Renal cortex interstitium (tissue), 15 donors: ENCODE measurements at places on chromosomes 3 and 15.
A peak's percentile ranks its signal among the peaks of the same experiment; 100 is the strongest.

GRCh38 chr3:29481969-29482767, 201.3 kb downstream of the RBMS3 start:
- no peak for DNase-seq

DNA sequence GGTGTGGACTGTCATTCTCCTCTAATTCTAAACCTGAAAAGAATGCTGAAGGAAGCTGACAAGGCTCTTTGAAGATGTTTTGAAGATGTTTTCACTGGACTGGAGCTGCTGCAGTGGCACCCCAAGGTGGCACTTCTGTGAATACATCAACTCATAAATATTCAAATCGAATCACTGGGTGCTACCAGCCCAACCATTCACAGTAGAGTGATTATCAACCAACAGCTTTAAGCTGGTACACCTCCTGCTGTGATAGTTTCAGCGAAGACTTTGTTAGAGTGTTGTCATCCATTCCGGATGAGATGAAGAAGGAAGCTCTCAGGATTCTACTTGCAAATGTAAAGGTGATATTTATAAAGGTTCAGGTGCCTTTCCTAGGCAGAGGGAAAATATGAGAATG, 106.6 kb downstream of the LSAMP start:
- no peak for DNase-seq

DNA sequence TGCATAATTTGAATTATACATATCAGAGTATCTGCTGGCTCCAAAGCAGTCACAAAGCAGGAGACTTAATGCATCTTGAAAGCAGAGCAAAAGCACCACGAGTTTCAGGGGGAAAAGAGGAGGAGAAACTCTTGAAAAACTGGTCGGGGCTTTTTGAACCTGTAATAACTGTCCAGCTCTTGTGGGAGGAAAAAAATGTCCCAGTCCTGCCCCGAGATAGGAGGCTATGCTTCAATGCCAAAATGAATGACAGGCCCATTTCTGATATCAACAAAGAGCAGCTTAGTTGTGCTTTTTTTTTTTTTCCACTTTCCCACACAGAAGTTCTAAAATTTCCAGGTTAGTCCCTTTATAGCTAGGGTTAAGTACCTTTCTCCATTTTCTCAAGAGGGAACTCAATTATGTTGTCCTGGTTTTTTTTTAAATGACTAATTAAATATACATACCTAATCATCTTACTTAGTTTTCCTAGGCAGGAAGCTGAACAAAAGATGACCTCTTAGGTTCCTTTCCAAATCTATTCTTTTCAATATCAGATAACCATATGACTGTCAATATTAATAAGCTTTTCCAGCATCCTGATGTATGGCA, 120.2 kb downstream of the TFDP2 start:
- DNase-seq: no peak

DNA sequence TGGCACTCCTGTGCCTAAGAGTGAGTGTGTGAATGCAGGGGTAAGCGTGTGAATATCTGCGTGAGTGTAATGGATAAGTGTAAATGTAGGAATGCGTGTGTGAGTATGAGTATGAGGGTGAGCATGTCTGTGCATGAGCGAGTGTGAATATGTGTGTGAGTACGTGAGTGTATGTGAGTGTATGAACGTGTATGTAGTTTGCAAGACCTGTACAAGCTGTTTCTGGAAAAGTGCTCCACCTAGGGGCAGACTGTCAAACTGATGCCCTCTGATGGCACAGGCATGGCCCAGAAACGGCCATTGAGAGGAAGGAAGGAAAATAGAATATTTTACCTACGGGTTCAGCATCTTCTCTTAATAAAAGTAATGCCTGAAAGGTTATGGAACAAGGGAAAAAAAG, 24.4 kb upstream of the FRMD4B start:
- DNase-seq: peak; percentile 39

DNA sequence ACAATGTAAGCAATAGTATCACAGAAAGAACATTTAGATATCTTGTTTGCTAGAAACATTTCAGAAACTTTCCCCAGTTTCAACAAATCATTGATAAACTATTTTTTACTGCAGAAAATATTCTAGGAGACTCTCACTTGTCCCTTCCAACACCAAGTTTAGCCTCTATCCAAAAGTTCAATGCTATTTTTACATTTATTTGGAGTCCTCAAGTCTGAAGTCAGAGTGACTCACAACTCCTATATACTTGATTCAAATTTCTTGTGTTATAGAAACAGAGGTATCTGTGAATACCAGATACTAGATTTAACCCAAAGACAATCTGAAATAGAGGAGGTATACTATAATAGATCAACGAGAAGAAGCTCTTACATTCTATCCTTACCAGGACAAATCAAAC, 49.6 kb downstream of the RFX7 start:
- DNase-seq: no peak
